ENCODE measurements at places on chromosomes 5 and 9.

GRCh38 chr5:118548761-118549720 is 439.3 kb downstream of the DTWD2 start:
- no peak for DNase-seq

DNA sequence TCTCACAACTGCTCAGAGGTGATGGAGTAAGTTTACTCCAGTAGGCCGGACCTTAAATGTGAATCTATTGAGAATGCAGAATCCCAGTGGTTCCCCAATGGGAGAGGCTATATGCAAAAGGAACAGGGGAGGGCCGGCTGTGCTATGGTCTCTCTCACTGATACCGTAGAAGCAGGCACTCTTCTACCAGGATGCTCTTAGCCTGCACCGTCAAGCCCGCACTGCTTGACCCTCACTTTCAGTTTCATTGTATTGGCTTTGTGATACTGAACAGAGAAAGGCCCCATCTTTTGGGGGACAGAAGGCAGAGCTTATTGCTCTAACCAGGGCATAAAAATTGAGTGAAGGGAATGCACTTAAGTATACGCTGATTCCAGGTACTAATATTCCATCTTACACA is 615.0 kb upstream of the RGMB start:
- no peak for DNase-seq

GRCh38 chr5:113266913-113267227 is 167.9 kb downstream of the TSSK1B start:
- DNase-seq = no peak

- no peak for DNase-seq
Observed at GRCh38 chr5:5902678-5903646, 475.4 kb downstream of the MED10 start.

GRCh38 chr5:80895523-80895922 is 64.6 kb upstream of the RASGRF2 start:
- no peak for DNase-seq

GRCh38 chr5:54541823-54542783 is 24.5 kb downstream of the SNX18 start:
- no peak for DNase-seq
